Stimulated activated CD4-positive, alpha-beta T cell treated with anti-CD3 and anti-CD28 coated beads, Interleukin-15, amount 100 ng/mL, for 48 hours (primary cell): ENCODE measurements at places on chromosomes 1 and 21.

DNA sequence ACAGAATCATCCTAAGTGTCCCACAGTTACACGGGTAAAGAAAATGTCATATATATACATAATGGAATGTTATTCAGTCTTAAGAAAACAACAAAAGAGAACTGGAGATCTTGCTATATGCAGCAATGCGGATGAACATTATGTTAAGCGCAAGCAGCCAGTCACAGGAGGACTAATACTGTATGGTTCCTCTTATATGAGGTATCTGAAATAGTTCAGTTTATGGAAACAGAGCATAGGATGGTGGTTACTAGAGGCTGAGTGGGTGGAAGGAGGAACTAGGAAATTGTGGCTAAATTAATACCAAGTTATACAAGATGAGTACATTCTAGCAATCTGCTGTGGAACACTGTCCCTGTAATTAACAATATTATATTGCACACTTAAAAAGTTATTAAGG is 834.3 kb downstream of the KCNT2 start:
- no peak for DNase-seq

- DNase-seq = no peak
Measured at GRCh38 chr1:55364216-55364615, 149.1 kb upstream of the USP24 start.

DNA sequence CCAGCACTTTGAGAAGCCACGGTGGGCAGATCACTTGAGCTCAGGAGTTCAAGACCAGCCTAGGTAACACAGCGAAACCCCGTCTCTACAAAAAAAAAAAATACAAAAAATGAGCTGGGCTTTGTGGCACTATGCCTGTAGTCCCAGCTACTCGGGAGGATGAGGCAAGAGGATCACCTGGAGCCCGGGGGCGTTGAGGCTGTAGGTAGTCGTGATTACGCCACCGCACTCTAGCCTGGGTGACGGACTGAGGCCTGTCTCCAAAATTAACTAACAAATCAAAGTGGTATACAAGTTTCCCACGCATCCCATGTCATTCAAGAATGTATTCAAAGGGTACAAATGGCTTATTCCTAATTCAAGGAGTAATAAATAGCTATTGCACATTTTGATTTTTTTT is 2.4 kb downstream of the AUNIP start:
- no peak for DNase-seq

DNA sequence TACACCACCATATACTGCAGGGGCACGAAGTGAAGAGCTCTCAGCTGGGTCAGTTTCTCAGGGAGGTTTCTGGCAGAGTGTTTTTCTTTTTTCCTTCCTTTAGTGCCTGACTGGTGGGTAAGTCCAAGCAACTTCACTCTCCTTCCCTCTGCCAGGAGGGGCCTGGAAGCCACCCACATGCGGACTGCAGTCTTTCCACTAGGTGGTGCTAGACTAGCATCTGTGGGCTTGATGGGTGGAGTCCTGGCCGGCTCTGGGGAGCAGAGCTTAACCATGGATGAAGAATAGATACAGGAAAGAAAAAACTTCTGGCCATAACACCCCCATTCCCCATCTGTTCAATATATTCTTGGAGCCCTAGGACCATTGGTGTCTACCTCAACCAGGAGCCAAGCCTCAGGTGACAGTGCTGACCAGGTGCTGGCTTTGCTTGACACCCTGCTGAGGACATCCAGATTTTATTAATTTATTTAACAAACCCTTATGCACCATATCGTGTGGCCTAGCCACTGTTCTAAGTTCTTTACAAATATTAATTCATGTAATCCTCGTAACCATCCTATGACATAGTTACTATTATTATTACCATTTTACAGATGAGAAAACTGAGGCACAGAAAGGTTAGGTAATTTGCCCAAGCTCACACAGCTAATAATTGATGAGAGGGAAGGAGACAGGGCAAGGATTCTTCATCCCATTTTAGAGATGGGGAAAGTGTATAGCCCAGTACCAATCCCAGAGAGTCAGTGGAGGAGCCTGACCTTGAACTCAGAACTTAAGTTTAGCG is 126.7 kb upstream of the CSF3R start:
- DNase-seq = peak; percentile 36

DNA sequence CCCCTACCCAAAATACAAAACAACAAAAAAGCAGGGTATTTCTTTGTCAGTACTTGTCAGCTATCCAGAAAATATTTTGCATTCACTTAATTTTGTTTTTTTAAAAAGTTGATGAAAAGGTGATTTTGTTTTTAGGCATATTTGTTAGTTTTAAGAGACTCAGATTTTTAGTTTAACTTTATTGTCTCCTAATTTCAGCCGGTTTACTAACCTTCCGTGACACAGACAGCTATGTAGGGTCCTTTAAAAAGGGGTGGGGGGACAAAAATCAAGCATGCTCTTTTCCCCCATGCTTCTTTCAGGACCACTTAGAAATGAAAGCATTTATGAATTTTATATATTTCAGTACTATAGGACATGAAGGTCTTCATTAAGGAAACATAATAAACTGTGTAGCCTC is 1.6 kb downstream of the PBX1 start:
- no peak for DNase-seq

- no peak for DNase-seq
Measured at GRCh38 chr21:45963232-45963570, 18.4 kb upstream of the COL6A1 start.

DNA sequence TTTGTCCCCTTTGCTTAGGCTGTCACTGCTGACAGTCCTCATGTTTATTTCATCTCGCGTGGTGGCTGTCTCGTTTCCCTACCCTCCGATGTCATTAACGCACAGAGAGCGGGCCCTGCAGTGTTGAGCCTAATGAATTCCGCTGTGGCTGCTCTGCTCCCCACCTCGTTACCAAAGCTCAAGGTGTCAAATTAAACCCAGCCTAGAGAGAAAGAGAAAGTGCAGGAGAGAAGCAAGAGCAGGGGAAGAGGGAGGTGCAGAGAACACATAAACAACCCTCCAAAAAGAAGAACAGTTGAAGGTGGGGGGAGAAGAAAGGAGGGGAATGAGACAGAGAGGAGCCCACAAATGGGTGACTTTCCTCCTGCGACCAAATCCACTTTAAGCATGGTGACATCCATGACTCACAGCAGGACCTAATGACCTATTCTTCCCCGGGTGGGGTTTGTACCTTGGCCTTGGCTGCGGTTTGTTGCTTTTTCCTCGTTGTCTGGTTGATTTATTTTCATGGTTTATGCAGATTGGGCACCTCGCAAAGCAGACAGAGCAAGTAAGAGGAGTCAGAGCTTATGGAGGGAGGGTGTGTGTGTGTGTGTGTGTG is 92.5 kb downstream of the PBX1 start:
- DNase-seq = no peak

DNA sequence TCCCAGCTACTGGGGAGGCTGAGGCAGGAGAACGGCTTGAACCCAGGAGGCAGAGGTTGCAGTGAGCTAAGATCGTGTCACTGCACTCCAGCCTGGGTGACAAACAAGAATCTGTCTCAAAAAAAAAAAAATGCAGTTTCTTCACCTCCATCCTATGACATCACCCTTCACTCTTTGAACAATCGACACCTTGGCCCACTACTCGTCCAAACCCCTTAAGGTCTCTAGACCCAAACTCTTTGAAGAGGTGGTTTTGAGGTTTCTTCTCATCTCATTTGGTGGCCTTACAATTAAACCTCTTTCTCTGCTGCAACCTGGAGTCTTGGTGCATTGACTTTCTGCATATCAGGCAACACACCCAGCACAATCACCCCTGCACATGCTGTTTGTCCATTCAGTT is 86.1 kb downstream of the SLC16A1 start:
- DNase-seq = no peak

- no peak for DNase-seq
Measured at GRCh38 chr1:145962157-145963102, 1.9 kb downstream of the ANKRD34A start.

DNA sequence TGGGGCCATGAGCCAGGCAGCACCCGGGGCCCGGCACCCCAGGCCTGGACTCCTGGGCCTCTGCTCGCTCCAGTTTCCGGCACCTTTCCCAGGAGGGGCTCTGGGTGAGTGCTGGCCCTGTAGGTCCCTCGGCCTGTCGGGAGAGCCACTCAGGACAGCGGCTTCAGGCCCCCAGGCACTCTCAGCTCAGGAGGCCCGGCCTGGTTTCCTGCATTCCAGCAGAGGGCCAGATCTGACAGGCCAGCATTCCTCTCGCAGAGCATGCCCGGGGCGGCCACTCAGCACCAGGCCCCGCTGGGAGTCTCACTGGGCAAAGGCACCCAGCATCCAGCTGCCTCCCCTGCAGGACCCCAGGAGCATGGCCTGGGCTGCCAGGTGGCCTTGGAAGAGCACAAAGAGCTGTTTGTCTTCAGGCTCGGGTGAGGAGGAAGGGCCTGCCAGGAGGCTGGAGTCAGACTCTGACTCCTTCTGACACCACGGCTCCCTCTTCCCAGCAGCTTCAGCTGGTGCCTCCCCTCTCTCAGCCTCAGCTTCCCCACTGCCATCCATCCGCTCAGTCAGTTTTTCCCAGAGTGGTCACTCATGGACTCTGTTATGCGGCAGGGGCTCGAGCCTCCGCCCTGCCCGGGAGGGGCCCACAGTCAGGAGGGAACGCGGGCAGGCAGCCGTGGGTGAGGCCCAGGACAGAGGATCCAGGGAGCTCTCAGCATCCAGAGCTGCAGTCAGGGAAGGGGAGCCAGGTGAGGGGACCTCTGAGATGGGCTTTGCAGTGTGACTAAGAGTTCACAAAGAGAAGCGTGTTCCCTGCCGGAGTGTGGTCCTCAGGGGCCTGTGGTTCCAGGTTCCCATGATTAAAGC is 51.7 kb downstream of the WNT9A start:
- DNase-seq = no peak

DNA sequence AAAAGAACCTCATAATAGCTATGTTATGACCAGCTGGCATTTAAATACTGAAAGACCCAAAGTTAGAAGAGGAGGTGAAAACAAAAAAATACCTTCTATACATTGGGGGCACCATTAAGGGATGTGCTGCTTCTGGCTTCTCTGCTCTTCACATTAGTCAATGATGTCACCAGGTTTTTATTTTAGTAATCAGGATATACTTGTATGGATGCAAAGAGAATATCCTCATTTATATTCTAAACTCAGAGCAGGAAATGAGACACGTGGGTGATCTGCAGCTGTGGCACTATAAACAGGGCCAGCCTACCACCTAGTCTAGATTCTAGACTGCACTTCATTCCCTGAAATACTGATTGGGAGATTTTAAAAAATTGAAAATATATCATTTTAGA is 51.2 kb downstream of the WLS start:
- DNase-seq = no peak
